ENCODE measurements at places on chromosomes 11 and 22.
A peak's percentile ranks its signal among the peaks of the same experiment; 100 is the strongest.

DNA sequence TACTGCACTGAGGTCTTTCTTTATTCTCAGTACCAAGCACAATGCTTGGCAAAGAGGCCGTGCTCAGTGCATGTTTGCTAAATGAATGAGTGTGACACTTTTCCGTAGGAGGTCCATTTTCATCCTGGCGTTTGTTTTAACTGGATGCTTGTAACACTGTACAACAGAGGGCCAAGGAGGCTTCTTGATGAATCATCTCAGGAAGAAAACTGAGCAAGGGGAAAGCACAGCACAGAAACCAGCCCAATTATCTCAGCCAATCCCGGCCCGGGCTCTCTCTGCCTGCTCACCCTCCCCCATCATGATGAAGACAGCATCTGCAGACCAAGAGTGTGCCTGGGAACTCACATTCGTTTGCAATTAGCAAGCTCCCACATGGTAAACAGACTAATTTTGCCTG is 570.3 kb downstream of the OPCML start:
- peak; percentile 30 for DNase-seq

- no peak for DNase-seq
Measured at GRCh38 chr11:61546663-61547062, 34.2 kb downstream of the SYT7 start.

DNA sequence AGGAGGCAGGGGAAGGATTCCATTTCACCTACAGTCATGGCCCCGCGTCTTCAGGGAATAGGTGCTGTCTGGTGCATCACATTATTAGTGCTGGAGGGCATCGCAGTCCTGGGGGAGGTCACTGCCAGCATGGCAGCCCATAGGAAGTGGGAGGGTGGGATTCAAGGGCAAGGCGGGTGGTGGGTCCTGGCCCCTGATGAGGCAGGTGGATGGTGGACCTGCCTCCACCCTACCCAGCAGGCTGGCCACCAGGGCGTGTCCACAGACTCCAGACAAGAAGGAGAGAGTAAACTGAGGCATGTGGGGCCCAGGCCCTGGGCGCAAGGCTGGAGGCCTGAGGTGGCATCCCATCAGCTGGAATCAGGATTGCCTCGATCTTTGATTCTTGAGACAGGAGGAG is 53.3 kb downstream of the RTN4R start:
- no peak for DNase-seq

DNA sequence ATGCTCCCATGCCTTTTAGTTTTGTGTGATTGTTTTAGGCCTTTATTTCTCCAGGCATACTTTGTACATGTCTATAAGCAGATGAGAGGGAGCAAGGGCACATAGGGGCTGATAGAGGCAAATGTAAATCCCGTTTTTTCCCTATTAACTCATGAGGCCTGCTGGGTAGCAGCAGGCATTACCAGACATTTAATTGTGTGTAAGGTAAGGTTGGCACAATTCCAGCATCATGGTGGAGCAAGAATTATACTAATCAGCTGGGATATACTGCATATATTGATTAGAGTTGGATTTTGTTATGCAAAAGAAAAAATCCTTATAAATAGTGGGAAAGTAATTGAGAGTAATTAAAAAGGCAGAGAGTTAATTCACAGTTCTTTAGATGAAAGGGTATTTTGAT is 12.2 kb downstream of the FAT3 start:
- DNase-seq, result no peak

DNA sequence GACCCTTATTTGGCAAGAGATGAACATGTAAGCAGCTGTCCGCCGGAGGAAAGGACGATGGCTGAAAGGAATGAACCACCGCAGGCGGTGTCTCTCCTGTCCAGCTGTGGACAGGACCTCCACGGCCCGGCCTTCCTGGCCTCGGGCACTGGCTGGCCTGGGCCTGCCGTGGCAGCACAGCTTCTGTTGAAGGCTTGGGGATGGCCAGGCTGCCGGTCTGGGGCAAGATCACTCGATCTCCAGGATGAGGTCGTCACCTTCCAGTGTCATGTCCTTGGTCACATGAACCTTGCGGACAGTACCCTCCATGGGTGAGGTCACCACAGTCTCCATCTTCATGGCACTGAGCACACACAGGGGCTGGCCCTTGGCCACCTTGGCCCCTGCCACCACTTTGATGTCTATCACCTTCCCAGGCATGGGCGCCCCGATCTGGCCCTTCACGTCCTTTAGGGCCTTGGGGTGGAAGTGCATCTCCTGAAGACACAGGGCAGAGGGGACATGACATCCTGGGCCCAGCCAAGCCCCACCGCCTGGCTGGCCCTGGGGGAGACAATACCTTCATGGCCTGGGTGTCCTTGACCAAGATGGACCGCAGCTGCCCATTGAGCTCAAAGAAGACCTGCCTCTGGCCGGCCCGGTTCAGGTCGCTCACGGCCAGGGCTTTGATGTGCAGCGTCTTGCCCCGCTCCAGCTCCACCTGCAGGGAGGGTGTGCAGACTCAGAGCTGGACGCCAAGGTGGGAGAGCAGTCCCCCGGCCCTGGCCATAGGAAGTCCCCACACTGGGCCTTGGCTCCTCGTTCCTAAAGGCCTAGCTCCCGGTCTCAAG is 5.6 kb downstream of the RCE1 start:
- DNase-seq, result no peak

- peak; percentile 46 for DNase-seq
Measured at GRCh38 chr11:71428861-71429435, 19.2 kb downstream of the DHCR7 start.

DNA sequence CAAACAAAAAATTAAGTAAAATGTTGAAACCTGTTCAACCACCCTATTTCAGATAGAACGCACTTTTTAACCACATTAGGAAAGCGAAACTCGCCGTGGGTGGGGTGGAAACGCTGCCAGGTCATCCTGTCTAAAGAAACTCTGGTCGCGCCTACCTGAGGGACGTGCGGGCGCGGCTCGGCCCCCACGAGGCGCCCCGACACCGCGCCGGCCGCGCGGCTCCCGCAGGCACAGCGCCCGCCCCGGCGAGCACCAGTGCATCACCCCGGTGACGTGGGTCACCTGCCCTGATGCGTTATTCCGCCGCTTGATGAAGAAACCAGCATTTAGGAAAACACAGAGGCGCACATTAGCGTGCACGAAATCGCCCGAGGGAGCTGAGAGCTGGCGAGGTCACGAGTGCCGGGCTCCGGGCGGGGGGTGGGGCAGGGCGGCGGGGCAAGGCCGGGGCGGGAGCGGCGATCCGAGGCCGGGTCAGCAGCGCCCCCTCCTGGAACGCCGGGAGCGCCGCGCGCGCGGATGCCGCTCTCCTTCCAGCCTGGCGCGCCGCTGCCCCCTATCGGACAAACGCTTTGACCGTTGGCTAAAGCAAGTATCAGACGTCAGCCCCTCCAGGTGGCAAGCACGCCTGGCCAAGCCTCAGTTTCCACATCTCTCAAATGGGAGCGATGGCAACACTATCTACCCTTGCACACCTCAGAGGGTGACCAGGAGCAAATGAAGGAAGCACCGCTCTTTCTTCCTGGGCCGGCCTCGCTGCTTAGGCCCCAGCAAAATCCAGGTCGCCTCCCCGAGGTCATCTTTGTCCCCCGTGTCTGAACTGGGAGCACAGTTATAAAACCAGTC is 15.7 kb upstream of the SNX32 start:
- DNase-seq, result peak; percentile 86

DNA sequence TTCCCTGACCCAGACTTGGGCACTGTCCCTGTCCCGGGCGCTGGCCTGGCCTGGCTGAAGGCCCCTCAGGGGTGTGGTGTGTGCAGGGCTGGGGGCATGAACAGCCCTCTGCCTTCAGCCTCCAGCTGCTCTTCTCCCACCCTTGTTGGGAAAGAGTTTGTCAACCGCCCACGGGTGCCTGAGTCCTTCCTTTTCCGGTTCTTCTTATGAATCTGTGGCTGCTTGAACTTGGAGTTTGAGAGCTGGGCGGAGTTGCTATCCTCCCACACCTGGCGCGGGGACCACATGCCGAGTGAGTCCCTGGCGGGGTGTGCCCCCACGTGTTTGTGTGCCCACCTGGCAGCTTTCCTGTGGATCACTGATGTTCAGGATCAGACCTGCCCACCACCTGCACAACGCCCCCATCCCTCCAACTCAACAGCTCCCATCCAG is 13.4 kb downstream of the NFAM1 start:
- no peak for DNase-seq

DNA sequence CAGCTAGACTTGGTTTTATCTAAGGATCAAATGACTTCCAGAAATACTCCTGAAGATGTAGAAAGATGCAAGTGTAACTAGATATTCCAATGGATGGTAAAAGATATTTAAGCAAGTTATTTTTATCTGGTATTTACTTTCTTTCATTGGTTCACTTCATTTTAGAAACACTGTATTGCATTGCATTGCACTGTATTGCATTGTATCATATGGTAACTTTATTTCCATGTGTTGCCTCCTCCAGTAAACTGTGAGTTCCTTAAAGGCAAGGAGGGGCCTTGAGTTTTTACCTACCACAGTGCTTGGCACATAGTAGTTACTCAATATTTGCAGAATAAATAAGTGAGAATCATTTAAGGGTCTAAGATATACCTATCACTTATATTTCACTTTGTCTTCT is 31.8 kb upstream of the FLI1 start:
- DNase-seq, result no peak

- no peak for DNase-seq
Measured at GRCh38 chr11:128741916-128742315, 48.0 kb downstream of the FLI1 start.

DNA sequence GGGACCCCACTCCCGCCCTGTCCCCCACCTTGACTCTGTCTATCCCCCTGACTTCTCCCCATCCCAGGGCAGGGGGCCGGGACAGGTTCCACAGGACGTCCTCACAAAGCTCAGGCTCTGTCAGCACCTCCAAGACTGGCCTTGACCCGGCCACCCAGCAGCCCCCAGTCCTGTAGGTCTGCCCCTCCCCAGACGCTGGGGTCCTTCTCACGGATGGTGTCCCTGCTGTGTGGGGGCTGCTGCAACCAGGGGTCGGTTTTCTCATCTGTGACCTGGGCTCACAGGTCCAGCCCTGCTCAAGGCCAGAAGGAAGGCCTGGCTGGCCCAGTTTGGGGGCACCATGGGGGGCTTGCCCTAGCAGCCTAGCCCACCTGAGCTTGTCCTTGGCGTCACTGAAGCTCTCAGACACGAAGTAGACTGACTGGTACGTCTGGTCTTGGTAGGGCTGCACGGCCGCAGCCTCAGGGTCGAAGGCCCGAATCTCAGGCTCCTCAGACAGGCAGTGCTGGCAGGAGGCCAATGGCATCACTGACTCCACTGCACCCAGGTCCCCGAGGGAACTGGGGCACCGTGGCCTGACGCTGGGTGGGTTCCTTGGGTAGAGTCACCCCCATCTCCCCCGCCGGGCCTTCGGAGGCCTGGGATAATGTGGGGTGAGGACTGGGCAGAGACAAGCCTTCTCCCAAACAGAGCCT is 4.0 kb upstream of the INS start:
- DNase-seq, result no peak

DNA sequence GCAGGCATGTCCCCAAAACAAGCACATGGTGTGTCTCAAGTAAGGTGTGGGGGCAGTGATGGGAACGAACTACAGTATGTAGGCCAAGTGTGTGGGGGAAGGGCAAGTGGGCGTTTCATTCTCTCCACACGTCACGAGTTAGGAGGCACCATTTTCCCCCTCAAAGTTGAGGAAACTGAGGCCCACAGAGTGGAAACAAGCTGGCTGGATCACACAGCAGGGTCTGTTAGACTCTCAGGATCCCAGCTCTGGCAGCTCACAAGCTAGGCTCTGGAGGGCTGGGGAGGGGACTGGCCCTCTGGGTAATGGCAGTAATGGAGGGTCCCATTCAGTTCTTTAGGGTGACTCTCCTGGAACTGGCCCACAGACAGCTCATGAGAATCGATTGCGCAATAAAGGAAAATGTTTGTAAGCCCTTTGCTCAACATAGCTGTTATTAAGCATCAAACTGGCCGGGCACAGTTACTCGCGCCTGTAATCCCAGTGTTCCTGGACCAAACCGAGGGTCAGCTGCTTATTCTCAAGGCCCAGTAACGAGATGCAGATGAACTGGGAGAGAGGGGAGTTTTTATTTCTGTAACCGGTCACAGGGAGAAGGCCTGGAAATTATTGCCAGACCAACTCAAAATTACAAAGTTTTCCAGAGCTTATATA is 24.1 kb upstream of the TUB start:
- DNase-seq, result peak; percentile 49

GRCh38 chr11:70885281-70886231 is 366.8 kb downstream of the SHANK2 start:
- DNase-seq, result no peak

DNA sequence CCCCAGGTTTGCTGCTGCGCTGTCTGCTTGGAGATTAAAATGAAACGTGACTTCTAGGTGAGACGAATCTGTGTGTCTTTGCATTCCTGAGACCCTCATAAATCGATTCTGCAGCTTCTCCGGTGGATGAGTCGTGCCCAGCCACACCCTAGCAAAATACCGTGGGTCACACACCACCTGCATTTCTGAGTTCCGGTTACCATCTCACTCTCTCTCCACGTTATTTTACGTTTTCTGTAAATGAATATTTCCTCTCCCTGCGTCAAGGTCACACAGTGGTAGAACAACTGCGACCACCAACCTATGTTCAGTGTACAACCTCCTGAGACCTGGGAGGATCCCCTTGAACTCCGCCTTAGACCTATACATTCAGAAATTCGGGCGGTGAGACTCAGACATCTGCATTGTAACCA is 1.1 kb downstream of the YWHAH start:
- DNase-seq, result no peak

DNA sequence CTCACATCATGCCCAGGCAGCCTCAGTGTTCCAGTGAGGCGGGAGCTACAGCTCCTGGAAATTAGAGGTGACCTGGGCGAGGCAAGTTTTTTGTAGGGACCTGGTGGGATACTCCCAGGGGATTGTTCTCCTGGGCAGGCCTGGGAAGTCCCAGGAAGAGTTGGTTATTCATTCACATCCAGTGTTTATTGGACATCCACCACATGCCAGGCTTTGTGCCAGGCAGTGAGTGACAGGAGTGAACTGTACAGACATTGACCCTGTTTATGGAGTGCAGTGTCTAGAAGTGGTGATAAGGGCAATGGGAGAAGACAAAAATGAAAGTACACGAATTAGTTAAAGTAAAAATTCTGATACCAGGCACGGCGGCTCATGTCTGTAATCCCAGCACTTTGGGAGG is 29.4 kb downstream of the YWHAH start:
- no peak for DNase-seq

- DNase-seq, result no peak
Measured at GRCh38 chr22:48737461-48738203, 1090.0 kb downstream of the BRD1 start.

DNA sequence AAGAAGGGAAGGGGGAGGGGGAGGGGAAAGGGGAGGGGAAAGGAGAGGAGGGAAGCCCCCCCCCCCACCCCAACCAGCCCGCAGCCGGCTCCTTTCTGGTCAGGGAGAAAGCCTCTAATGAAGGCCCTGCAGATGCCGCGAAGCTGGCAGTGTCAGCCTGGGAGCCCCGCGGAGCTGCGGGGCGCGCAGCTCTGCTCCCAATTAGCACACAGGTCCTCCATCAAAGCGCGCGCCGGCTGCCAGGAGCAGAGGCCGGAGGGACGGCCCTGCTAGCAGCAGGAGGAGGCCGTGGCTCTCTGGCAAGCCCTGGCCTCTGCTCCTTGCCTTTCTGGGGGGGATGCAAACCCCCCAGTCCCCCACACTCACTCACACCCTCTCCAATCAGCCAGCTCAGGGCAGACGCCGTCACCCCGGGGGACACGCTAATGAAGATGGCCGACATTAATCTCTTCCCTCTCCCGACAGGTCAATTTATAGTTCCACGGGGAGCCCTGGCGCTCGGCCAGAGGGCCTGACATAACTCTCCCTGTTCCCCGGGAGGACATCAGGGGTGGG is 70.5 kb upstream of the TCF20 start:
- DNase-seq, result no peak

All from fibroblast of lung (primary cell).